ENCODE measurements at places on chromosomes 2 and 18.
A peak's percentile ranks its signal among the peaks of the same experiment; 100 is the strongest.

- no peak for DNase-seq
Measured at GRCh38 chr2:124879640-124880039, 854.6 kb downstream of the CNTNAP5 start.

GRCh38 chr18:62933261-62933887 lies 218.0 kb downstream of the PHLPP1 start:
- no peak for DNase-seq

GRCh38 chr18:48902023-48902855 lies 48.5 kb downstream of the SMAD7 start:
- DNase-seq: peak; percentile 83

- DNase-seq: no peak
Measured at GRCh38 chr2:238999291-238999741, 151.4 kb downstream of the TWIST2 start.

- DNase-seq: peak; percentile 59
Measured at GRCh38 chr2:188788621-188789020, 185.6 kb upstream of the COL3A1 start.

- no peak for DNase-seq
Measured at GRCh38 chr2:41784496-41784895, 263.3 kb upstream of the PKDCC start.

DNA sequence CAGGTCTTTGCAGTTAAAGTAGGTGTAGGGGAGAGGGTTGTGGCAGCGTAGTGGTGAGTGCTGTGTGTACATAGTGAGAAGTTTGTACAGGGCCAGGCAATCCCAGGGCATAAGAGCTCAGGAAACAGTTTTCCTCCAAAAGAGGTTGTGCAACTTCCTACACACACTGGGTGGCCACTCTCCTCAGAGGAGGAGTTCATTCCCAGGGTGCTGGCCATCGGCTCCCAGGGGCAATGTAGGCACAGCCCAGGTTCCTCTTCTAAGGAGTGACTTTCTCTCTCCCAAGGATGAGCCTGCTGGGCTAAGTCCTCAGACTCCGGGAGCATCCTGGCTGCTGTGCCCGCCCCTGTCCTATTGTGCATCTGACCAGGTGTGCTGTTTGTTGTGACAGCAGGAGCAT lies 3.0 kb downstream of the ACOXL start:
- no peak for DNase-seq

DNA sequence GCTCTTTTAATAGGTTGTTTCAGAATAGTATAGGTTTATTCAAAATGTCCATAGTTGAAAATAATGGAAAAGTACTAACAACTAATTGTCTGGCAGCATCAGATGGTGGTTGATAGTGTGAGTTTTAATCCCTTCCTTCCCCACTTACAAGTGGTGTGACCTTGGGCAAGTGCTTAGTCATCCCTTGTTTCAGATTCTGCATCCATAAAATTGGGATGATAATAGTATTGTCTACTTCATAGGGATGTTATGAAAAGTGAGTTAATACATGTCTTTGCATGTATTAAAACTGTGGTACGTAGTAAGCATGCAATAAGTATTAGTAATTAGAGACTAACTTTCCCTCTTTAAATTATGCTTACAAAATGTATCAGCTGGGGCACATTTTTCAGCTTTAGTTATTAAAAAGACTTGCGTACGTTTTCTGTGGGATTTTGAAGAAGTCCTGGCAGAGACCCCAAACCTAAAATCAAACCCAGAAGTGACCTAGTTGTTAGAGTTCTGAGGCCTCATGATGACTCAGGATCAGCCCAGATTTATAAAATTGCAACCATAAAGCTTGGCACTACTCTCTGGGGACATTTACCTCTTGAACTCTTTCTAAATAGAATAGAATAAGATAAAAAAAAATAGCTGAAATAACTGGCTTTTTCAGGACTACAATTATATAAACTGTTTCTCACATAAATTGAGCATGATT lies 8.6 kb downstream of the ITGA4 start:
- no peak for DNase-seq

DNA sequence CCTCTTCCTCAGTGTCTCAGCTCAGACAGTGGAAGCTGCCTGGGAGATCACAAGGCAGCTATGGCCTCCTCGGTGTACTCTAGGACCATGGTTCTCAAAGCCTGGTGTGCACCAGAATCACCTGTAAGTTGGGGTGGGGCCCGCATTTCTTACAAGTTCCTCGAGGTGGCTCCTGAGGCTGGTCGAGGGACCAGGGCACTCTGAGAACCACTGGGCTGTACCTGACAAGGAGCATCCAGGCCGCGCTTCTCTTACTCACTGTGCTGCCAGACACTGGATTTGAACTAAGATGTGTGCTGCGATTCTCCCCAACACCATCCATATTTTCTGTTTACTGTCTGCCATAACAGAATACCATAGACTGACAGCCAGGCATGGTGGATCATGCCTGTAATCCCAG lies 59.5 kb downstream of the DIPK1C start:
- no peak for DNase-seq

DNA sequence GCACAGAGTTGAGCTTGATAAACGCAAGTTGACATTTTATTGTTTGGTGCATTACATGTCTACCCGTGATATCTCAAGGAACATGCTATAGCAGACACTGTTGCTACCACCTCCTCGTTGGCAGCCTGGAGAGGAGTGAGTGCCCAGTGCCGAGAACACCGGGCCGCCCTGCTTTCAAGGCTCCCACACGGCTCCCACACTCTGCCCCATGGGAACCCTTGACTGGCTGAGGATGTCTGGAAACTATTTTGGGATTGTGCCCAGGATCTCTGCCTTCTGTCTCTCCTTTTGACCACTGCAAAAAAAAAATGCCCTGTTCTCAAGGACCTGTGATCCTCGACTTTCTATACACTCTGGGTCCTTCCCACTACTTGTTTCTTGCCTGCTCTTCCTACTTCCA lies 21.1 kb downstream of the TET3 start:
- no peak for DNase-seq

DNA sequence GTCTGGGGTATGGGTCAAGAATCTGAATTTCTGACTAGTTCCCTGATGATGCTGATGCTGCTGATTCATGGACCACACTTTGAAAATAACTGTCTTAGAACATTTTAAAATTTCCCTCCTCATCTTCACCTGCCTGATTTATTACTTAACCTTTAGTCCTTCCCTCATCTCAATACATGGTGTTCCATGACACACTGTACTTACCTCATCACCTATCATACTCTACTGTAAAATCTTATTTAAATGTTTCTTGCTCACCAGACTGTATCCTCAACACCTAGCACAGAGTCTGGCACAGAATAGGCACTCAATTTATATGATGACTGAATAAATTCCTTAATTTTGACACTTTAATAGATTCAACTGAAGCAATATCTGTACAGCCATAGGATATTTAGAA lies 95.7 kb downstream of the FAM161A start:
- DNase-seq: no peak

DNA sequence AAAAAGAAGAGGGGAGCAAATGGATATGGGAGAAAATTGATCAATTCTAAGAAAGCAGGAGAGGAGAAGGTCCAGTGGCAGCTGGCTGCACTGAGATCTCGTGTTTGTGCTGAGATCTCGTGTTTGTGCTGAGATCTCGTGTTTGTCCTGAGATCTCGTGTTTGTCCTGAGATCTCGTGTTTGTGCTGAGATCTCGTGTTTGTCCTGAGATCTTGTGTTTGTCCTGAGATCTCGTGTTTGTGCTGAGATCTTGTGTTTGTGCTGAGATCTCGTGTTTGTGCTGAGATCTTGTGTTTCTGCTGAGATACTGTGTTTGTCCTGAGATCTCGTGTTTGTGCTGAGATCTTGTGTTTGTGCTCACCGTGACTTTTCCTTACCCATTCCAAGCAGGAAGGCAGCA lies 254.4 kb downstream of the BCL2 start:
- no peak for DNase-seq

GRCh38 chr2:6906165-6906741 lies 11.0 kb upstream of the RNF144A start:
- DNase-seq: no peak

- peak; percentile 83 for DNase-seq
Measured at GRCh38 chr2:25672494-25673299, 680 bp downstream of the DTNB start.

DNA sequence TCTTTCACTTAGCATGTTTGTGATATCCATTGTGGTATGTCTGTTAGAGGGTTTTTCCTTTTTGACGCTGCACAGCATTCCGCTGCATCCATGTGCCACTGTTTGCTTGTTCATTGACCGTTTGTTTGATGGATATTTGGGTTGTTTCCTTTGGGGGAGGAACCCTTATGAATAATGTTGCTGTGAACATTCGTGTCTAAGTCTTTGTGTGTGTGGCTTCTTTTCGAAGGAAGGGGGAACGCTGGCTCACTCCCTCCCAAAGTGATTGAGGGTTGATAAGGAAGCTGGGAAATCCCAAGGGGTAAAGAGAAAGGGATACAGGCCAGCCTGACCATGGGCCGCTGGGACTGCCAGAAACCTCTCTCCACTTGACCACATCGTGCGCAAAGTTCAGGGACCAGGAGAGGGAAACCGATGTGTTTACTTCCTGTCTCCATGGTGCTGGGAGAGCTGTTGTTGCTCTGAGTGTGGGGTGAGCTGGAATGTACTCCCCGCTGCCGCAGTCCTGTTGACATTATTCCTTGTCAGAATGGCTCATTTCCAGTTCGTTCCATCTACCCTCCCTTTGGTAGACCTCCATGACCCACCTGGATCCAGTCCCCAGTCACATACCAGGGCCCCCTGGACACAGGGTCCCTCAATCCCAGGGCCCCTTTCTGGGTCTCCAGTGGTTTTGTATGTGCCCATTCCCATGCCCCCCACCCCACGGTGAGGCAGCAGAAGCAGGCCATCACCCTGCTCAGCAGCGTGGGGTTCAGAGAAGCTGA lies 39.6 kb downstream of the HS1BP3 start:
- no peak for DNase-seq

- no peak for DNase-seq
Measured at GRCh38 chr2:141438536-141438935, 692.3 kb downstream of the LRP1B start.

DNA sequence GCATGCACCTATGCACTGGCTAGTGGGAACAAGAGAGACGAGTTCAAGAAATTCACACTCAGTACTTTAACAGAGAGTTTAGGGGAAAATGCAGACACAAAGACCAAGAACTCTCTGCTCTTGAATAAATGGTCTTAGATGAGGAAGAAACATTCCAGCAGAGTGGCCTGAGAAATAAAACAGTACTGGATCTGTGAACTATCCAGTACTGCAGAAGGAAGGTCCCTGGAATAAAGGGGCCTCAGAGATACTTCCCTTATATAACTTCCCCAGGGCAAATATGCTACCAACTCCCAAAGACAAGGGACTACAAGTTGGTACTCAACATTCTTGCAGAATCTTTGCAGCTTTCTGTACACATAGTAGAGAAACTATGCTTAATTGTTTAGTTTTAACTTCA lies 70.9 kb upstream of the ARL5A start:
- DNase-seq: no peak

GRCh38 chr18:39825485-39826150 lies 2129.4 kb upstream of the PIK3C3 start:
- no peak for DNase-seq

- no peak for DNase-seq
Measured at GRCh38 chr18:8040021-8040420, 472.9 kb downstream of the PTPRM start.

DNA sequence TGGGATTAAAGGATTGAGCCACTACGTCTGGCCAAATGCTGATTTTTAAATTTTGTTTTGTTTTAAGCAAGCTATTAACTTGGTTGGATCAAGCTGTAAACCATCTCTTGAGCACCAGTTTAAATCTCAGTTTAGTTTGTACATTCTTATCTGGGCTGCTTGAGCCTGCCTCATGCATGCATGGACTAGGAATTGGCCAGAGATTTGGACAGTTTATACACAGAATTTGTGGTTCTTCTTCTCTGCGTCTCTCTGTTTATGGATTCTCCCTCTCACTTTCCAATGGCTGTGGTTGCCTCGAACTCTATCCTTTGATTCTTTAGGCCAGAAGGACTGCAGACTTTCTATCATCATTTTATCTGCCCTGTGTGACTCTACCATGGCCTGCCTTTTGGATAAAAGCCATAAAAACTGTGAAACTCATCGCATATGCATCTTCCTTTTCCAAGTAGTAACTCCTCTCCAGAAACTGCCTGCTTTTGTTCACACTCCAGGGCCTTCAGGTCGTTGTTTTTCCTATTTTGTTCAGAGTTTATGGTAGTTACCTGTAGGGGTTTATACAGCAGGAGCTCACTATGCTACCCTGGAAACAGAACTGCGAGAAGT lies 32.5 kb upstream of the PLB1 start:
- DNase-seq: no peak

- no peak for DNase-seq
Measured at GRCh38 chr2:165648801-165649200, 145.2 kb downstream of the GALNT3 start.

DNA sequence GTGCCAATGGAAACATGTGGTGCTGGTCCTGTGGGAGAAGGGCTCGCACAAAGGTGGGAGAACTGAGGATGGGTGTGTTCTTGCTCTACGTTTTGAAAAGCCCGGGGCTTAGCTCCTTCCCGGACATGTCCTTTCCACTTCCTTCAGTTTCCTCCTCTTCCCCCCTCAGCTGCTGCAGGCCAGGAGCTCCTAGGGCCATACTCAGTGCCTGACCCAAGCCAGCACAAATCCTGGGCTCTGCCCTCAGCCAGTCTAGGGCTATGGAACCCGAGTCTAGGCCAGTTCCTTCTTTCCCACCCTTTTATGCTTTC lies 1.4 kb upstream of the SIX2 start:
- no peak for DNase-seq

GRCh38 chr2:144358374-144358964 lies 161.4 kb downstream of the ZEB2 start:
- peak; percentile 44 for DNase-seq

DNA sequence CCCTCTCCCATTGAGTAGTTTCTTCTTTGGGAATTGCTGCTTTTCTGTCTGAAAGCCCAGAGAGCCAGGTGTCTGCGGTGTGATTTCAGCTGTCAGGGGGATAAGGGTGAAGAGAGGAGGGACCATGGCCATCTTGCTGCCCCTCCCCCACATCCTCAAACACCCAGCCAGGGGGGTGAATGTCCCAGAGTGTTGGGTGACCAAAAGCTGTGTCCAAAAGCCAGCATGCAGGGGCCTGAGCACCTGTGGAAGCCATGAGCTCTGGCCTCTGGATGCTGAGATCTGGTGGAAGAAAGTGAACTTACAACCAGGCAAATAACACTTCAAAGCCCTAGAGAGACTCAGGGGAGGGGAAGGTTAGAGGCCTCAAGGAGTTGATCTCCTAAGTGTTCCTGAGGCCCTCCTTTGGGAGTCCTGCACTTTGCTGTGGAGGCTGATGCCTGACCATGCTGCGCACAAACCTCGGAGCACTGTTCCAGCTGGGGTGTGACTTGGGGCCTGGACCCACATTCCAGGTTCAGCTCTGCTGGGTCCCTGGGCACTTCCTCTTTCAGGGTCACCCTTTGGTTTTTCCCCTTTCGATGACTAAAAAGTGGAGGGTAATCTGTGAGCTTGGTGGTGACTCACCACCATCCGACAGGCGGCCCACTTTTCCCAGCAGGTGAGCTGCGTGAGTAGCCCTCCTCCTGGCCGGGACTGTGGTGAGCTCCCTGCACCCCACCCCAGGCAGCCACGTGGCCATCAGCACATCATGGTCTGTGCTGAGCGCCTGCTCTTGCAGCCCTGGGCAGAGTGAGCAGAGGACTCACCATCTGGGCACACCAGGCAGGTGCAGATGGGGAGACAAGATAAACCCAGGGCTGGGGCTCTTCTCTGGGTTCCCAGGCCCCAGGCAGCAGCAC lies 66.8 kb upstream of the FOSL2 start:
- no peak for DNase-seq

Measured in spinal cord (tissue), 10 donors.